ENCODE measurements at places on chromosomes 5 and 9.
A peak's percentile ranks its signal among the peaks of the same experiment; 100 is the strongest.

- DNase-seq: no peak
Observed at GRCh38 chr5:83556190-83556589, 84.6 kb downstream of the VCAN start.

GRCh38 chr9:116800074-116800473, 113.0 kb downstream of the TRIM32 start:
- DNase-seq: no peak

DNA sequence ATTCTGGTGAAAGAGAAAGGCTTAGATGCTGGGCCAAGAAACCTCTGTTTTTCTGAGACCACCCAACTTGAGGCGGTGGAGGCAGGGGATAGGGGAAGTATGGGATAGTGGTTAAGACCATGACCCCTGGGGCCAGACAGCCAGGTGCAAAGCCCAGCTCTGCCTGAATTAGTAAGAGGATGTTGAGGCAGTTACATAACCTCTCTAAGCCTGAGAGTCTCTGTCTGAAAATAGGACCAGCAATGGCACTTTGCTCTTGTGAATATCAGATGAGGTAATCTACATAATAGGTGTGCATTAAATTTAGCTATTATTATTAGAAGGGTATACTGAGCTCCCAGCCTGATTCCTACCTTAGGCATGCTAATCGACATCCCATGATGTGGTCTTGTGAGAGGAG, 68.2 kb downstream of the DOCK2 start:
- no peak for DNase-seq

DNA sequence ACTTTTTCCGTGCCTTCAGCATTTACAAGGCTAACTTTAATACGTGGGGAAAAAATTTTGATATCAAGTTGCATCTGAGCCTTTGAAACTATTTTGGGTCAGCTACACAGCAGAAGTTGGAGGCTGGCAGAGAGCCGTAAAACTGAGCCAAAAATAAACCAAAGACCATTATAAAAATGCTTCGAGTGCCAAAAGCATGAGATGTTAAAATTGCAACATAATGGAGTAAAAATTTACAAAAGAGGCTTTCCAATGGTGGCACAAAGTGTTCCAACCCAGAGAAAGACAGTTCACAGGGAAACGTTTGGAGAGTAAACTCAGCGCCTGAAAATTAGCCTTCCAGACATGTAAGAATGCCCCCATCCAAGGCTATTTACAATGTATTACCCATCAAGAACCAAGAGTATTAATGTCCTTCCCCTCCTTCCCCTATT, 190.3 kb downstream of the TLE1 start:
- no peak for DNase-seq

GRCh38 chr9:133558191-133559126, 24.0 kb downstream of the ADAMTSL2 start:
- DNase-seq: no peak

DNA sequence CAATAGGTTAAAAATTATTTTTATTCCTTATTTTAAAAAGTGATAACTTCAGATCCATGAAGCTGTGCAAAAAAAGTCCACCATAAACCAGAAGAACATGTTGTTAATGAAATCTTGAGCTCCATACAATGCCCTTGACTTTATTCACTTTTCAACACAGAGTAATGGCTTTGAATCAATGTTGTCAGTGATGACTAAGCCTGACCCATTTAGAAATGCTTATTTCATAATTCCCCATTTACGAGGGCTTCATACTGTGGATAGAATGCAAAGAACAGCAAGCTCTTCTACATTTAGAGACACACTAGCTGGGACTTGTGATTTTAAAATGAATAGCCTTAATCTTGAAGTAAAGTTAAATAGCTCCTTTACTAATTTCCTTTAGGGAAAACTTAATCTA, 25.7 kb upstream of the IL9 start:
- no peak for DNase-seq

DNA sequence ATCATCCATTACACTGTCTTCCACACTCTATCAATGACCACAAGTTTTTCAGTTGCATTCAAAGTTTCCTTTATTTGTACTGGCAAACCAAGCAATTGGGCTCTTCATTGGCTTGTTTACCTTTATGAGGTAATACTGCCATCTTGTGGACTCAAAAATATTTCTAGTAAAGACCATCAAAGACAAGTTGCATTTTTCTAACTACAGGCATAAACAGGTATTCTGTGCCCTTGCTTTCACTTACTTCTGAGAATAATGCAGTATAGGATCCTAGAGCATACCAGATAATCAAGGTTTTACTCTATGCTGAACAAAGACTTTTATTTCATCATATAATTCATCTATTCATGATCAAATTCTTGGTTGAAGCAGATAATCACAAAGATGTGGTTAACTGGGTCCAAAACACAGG, 173.7 kb upstream of the POU5F2 start:
- DNase-seq: no peak

DNA sequence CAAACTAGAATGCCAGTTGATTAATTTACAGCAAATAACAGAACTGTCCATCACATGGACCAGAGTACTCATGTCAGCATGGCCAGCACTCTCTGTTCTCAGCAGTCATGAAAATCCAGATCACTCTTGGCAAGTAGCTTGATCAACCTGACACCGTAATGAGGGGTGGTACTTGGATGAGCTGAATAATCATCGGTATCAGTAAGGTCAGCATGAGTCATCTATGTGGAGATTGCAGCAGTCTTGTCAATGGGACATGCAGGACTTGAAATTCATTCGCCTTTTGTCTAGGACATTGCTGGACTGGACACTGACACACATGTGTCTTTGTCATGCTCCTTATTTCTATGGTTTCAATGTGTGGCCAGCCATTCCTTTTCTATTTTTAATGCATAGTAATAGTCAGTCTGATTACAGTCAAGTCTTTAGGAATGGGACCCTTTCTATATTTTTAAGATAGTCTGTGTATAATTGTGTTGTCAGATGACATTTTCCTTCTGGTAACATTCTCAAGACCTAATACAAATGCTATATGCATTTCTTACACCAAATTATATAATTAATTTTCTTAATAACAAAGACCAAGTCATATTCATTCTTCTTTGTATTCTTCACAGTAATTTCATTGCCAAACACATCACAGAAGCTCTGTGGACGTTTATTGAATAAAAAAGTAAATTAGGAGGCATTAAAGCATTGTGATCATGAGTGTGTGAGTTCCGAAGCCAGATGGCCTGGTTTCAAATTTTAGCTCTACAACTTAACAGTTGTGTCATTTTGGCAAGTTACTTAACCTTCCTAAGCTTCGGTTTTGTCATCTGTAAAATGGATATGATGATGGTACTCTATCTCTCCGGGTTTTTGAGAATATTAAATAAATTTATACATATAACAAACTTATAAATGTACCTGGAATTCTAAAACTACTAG, 57.4 kb downstream of the ADAMTSL1 start:
- DNase-seq: no peak

- DNase-seq: no peak
Observed at GRCh38 chr9:91004992-91005391, 203.4 kb downstream of the SYK start.

DNA sequence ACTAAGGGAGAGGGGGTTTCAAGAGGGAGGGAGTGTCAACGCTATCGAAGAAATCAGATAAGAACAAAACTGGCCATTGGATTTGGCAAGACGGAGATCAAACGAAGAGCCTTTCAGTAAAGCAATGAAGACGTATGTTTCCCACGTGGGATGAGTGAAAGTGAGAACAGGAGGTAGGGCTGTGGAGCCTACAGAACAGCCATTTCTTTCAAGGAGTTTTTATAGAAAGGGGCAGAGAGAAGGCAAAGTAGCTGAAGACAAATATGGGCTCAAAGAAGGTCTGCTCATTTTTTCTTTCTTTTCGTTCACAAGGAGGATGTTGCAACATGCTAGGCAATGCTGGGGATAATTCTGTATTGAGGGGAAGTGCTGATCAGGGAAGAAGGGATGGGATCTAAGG, 98.3 kb downstream of the SUSD1 start:
- no peak for DNase-seq

DNA sequence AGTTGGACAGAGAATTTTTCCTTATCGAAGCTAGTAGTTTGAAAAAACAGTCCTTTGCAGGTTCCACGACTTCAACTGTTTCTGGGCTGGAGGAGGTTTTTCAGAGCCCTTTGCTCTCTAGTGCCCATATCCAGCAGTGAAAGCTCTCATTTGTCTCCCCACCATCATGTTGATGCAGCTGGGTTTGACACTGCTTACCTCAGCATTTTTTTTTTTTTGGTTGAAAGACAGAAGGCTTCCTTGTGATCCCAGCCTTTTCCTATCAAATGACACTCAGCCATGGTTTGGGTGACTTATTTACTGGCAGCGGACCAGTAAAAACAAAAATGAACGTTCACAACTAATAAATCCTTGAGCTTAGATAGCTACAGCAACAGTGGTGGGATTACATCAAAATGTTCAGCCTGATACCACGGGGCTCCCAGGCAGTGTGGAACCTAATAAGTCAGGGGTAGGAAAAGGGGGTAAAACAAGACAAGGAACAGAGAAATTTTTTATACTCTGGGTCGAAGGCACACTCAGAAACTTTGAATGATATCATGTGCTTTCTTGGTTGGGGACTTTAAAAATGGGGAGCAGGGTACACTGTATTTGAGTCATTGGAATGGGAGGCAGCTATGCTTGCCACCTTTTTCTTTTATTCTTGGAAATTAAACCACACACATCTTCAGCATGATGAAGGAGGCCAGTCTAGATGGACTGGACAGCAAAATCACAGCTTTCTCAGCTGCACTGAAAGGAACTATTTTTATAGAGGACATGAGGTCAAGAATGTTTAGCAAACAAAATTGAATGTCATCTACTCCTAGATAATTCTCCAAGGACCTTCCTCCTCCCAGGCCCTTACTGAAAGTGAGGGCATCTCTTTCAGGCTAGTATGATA, 308.9 kb upstream of the MPDZ start:
- DNase-seq: no peak

DNA sequence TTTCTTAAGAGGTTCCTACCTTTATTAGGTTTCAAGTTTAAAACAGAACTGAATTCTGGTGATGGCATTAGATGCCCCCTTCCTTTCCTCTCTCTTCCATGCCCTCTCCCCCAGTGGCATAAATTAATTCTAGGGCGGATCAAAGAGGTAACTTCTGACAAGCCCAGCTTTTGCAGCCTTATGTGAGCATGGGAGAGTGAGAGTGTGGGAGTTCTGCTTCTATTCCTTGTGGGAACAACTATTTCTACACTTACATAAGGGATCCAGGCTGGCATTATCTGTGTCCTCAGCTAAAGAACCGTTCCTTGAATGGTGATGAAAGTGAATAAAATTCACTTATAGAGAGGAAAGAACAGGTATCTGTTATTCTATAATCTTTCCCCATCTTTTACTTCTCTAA, 437.6 kb downstream of the KIF4B start:
- DNase-seq: no peak

DNA sequence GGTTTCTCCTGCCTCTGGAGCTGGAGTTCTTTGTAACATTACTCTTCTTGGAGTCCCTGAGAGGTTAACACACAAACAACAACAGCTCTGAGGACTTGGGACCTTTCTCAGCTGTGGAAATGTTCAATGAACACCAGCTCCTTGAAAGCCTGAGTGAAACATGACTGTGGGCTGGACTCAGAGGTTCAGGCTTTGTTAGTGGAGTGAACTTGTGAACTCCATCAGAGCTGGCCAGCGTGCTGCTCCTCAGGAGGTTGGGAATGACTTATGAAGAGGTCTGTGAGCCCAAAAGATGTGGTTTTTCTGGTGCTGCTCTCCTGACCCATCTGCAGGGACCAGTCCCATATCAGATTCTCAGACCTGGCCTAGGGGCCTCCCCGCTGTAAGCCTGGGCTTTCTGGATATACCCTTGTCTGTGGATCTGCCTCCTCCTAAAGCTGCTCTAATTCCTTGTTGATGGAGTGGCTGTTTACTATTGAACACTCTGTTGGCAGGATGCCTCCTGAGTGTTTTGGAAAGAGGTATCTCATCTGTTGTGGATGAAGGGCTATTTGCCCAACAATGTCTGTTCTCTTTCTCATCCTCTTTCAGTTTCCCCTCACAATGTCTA, 170.0 kb upstream of the GDNF start:
- DNase-seq: no peak

GRCh38 chr5:109455598-109456096, 45.9 kb upstream of the PJA2 start:
- DNase-seq: no peak

- no peak for DNase-seq
Observed at GRCh38 chr5:139650031-139650688, 2.0 kb downstream of the CXXC5 start.

DNA sequence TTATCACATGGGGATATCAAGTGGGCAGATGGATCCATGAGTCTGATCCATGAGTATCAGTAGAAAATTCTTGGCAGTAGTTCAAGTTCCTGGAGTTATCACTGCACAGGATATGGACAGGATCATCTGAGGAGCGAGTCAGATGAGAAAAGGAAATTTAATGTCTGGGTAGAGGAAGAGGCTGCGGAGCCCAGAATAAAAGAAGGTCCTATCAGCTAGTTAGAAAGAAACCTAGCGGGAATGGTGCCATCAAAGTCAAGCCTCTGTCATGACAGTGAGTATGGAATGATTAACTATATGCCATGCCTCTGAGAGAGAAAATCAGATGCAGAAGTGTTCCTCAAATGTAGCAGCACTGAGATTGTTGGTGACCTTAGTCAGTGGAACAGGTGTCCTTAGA, 248.1 kb downstream of the PIK3R1 start:
- no peak for DNase-seq

DNA sequence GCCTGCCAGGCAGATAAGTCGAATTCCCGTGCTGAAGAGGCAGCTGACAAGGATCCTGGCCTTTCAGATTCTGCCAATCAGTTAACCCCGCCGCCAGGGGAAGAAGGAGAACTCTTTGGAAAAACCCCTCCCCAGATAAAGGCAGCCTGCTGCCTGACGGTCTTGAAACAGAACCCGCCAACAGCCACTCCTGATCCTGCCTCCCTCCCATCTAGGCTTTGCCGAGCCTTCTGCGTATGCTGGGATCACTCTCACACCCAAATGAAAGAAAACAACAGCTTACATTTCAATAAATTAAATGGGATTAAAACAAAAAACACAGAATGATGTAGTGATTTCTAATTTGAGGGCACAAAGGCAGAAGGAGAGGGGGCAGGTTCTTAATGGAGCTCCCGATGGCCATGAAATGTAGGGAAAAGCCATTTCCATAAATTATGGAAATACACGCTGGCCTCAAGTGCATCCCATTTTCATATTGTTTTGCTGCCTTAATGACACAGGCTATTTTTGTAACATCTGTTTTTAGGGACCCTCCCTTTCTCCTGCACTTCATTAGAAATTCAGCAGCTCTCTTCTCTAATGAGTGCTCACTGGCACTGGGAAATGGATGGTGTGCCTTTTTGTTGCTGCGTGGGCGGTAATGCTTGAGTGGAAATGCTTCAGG, 319.1 kb downstream of the MED10 start:
- DNase-seq: peak; percentile 46

DNA sequence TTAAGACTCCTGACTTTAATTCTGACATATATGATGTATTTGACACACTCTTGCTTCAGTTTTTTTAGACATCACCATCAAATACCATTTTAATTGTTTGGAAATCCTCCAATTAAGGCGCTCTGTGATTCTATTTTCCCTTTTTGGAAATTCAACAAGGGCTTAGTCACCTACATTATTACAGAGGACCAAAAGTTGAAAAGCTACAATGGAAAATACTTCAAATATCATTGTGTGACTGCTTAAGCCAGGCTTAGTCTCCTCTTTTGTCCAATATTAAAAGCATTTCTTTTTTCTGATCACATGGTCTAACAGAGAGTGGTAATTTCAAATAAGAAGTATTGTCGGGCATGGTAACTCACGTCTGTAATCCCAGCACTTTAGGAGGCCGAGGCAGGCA, 160.3 kb downstream of the CEMIP2 start:
- DNase-seq: no peak

Measured in NCI-H1048 (cell line).